ENCODE measurements at places on chromosomes 1 and 21.

GRCh38 chr1:188188317-188188716, 1359.6 kb downstream of the PLA2G4A start:
- DNase-seq = no peak

GRCh38 chr1:177950506-177950905, 19.4 kb downstream of the SEC16B start:
- no peak for DNase-seq

DNA sequence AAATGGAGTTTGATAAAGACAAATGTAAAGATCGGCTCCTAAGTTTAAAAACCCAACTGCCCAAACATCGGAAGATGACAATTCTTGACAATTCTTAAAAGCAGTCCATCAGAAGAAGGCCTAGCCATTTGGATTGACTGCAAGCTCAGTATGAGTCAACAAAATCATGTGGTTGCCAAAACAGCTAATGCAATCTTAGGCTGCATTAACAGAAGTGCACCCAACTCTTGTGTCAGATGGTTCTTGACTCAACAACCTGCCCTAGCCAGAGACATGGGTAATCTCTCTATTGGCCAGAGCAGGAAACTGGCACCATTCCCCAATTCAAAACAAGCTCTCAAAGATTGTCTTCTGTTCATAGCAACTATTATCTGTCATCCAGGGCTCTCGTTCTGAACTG, 9.9 kb upstream of the NCF2 start:
- DNase-seq = peak; percentile 31

DNA sequence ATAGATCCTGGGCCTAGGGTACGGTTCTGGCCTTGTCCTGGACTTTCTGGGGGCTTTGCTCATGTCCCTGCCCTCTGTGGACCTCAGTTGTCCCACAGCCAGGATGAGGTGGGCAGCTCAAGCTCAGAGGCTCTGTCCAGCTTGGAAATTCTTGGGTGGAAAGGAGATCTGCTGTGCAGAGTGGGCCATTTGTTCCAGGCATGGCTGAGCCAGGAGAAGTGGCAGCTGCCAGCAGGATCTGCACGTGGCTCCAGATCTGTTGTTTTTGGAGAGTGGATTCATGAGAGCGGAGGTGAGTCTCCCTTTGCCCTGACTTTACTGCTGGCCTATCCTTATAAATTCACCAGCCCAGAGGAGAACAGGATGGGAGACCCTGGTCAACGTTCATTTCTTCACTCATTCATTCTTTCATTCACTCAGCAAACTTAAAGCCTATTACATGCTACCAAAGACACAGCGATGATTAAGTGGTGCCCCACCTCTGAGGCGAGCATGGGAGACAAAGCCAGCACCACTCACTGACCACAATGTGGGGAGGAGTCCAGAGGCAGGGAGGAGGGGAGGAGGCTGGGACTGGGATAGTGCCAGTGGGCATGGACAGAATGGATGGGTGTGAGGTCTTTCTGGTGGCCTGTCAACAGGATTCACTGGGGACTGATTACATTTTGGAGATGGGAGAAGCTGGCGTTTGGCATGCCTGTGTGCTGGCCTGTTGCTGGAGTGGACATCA, 205.1 kb downstream of the TRABD2B start:
- peak; percentile 48 for DNase-seq

DNA sequence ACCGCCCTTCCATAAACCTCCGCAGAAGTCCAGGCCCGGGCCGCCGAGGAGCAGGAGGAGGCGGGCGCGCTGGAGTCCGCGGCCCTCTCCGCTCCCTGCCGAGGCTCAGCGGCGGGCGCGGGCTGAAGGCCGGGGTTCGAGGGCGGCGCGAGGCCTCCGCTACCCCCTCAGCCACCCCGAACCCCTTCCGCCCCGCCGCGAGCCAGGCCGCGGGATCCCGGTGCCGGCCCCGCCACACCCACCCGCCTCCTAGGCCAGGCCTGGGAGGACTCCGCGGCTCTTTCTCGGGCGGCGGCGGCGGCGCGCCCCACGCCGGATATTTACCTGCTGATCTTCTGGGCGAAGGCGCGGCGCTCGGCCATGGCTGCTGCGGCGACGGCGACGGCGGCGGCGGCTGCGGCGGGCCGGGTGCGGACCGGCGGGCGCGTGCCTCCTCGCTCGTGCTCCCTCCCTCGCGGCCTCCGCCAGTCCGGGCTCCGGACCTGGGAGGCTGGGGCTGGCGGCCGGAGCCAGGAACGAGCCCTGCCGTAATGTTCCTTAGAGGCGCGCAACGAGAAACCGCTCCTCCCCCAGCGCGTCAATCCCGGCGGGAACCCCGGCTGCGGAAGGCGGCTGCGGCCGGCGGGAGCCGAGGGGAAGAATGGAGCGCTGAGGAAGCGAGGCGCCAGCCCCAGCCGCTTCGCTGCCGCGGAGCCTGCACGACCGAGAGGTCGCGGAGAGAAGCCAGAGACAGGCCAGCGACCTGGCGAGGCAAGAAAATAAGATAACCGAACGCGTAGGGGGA, at the start of gene DOCK7:
Gene DOCK7 (minus strand): TSS at position 484 of the 784 bp plus-strand sequence. CDS start 122 bp downstream, at position 362.
- peak; percentile 59 for DNase-seq

- no peak for DNase-seq
Measured at GRCh38 chr1:162557536-162557935, 4.0 kb upstream of the UAP1 start.

DNA sequence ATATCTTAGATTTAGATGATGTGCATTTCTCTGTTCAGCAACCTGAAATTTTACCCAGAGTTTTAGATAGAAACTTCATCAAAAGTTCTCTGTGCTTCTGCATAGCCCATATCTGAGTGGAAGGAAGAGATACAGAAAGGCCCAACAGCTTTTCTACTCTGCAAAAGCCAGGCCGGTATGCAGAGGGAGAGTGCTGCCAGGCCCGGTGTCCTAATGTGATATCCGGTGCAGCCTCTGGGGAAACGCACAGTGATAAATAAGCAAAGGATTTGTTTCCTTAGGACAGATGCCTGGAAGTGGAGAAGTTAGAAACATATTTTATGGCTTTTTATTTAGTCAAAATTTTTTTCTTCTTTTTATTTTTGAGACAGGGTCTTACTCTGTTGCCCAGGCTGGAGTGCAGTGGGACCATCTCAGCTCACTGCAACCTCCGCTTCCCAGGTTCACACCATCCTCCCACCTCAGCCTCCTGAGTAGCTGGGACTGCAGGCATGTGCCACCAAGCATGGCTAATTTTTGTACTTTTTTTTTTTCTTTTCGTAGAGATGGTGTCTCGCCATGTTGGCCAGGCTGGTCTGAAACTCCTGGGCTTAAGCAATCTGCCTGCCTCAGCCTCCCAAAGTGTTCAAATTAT, 145.8 kb downstream of the PATJ start:
- no peak for DNase-seq

DNA sequence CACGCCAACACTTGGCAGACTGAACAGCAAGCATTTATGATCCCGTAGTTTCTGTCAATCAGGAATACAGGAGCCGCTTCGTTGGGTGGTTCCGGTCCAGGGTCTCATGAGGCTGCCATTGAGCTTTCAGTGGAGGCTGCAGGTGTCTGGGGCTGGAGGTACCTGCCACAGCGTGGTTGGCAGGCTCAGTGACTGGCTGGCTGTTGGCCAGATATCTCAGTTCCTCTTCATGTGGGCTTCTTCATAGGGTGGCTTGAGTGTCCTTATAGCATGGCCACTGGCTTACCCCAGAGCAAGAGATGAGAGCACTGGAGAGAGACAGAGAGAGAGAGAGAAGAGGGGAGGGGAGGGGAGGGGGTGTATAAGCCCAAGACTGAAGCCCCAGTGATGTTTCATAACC, 29.3 kb downstream of the PIK3CD start:
- DNase-seq = no peak

- DNase-seq = peak; percentile 71
Measured at GRCh38 chr1:15799928-15800835, 7.3 kb downstream of the UQCRHL start.

DNA sequence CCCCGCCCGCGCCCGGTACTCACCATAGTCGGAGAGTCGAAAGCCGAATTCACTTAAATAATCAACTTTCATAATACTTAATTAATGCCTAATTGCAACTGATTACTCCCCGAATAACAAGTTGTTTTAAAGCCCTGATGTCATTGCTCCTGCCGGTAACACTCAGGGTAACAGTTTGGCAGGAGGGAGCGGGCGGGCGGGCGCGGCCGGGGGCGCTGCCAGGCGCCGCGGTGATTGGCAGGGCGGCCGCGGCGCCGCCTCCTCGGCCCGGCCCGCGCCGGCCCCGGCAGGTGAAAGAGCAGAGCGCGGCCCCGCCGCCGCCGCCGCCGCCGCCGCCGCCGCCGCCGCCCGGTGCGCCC, 102.2 kb downstream of the CASZ1 start:
- no peak for DNase-seq

DNA sequence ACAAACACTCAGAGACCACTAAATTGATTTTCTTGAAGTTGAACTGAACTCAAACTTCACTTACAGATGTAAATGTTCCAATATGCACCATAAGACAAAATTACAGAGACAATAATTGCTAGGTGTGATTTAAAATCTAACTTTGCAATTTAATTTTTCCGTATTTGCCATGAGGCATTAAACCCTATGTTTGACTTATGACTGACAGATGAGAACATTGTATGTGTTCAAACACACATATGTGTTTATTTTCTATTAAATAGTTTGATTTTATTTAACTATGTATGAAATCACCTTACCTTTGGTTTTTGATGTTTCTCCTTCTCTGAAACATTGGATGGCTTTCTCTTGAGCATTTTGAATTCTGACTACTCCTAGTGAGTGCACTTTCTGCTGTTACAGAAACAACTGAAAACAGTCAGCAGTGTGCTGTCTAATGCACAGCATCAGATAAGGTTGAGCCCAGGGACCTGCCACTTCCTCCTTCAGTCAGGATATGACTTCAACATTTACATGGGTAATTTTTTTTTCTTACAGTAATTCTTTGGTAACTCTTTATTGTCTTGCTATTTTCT, at the start of gene SAMSN1:
Gene SAMSN1 (minus strand): TSS at position 410 of the 575 bp plus-strand sequence. CDS start 54 bp downstream, at position 356.
- peak; percentile 17 for DNase-seq

DNA sequence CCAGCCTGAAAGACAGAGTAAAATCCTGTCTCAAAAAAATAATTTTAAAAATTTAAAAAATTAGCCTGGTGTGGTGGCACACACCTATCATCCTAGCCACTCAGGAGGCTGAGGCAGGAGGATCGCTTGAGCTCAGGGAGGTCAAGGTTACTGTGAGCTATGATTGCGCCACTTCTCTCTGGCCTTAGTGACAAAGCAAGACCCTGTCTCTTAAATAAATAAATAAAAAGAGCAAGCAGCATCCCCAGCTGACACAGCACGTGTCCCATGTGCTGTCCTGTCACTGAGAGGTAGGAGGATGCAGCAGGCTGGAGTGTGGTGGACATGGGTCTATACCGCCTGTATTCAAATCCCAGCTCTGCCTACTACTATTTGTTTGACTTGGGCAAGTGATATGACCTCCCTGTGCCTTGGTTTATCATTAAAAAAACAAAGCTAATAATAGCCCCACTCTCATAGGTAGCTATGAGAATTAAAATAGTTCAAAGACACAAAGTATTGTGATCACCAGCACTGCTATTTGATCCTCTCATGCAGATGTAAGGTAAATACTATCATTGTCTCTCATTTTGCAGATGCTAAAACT, 22.2 kb upstream of the ECE1 start:
- no peak for DNase-seq

DNA sequence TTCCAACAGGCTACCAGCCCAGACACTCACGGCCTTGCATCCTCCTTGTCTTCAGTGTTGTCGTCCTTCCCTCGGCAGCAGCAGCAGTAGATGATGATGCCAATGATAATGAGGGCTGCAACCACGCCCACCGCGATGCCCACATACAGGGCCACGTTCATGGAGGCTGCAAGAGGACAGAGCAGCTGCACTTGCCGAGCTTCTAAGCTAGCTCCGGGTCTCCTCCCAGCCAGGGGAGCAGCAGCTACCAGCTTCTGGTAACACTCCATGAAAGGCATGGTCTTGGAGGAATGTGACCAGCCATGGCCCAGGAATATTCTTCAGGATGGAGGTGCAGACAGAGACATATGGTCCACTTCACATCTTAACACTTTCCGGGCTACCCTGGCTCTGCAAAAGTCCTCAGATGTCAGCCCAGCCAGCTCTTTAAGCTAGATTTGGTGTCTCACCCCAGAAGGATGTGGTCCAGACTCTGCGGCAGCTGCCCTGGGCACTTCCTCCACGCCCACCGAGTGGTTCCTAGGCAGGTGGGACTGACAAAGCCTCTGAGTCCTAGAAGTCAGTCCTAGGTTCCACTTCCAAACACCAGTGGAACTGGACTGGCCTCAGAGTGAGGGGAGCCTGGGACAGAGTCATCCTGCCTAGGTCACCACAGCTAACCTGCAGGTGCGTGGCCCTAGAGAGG, 35.1 kb downstream of the GPA33 start:
- no peak for DNase-seq

DNA sequence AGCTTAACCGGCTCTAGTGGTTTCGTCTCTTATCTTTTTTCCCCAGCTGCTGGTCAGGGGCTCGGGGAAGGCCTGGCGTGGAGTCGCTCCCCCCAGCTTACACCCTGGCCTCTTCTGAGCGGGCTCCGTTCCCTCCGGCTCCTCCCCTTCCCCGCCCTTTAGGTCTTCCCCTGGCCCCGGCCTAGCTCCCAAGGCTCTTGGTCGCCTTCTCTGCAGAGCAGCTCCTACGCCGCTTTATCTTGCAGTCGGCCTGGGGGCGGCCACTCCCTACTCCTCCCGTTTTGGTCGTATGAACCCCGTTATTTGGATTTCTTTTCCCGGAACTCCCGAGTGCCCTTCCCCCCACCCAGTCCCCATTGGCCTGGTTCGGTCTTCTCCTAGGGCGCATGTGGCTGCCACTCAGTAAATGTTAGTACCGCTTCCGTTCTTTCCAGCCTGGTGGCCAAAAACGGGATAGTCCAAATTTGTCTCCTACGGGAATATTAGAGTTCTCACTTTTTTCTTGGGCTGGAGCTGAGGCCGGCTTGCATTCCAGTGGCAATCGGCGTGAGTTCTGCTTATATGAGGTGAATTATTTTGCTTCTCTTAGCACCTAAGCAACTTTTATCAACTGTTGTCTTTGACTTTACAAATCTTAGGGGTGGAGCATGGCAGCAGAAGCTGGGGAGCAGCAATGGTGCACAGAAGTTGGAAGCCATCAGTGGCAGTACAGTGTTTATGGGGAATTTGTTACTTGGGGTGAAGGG, 467 bp downstream of the THRAP3 start:
- peak; percentile 83 for DNase-seq

DNA sequence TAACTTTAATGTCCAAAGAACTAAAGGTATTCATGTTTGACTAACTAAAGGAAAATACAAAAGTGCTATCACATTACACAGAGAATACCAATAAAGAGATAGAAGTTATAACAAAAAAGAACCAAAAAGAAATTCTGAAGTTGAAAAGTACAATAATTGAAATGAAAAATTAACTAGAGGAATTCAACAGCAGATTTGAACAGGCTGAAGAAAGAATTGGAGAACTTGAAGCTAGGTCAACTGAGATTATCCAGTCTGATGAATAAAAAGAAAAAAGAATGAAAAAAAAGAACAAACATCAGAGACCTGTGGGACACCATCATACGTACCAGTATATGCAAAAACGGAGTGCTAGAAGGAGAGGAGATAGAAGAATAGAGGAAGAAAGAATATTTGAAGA, 78.5 kb downstream of the NUP210L start:
- DNase-seq = no peak

DNA sequence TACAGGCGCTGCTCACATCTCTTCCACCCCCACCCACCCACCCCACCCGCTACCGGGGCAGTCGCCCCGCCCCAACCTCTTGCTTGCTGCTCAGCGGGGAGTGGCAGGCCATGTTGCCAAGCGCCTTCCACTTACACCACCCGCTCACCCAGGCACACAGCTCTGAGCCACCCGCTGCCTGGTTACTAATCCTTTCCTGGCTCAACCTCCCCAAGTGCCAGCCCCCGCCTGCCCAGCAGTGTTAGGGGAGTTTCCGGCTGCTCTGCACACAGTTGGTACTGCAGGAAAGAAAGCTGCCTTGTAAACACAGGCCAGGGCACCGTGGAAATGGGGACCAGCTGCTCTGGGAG, 56.2 kb downstream of the LACTBL1 start:
- no peak for DNase-seq

Measured in H4 (cell line).